ENCODE measurements at places on chromosomes 1 and 21.

- no peak for DNase-seq
These were observed 51.1 kb upstream of the NTPCR start for GRCh38 chr1:232899268-232899667.

DNA sequence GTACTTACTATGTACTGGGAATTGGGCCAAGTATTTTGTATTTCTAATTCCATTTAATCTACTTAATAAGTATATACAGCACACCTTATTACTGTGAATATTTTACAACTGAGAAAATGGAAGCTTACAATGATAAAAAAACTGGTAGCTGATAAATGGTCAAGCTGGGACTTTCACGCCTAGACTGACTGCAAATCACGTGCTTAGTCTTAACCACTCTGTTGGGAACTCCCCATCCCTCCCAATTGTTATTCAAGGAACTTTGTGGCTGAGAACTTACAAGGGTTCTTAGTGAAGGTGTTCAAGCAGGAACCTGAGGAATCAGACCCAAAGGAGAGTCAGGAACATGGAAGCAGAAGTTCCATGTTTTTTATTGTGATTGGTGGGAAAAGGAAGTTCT is 26.9 kb downstream of the CD84 start:
- no peak for DNase-seq

- peak; percentile 46 for DNase-seq
These were observed 1.6 kb downstream of the CASZ1 start for GRCh38 chr1:10794724-10795275.

GRCh38 chr1:75058424-75058823 is 75.8 kb upstream of the LHX8 start:
- no peak for DNase-seq

DNA sequence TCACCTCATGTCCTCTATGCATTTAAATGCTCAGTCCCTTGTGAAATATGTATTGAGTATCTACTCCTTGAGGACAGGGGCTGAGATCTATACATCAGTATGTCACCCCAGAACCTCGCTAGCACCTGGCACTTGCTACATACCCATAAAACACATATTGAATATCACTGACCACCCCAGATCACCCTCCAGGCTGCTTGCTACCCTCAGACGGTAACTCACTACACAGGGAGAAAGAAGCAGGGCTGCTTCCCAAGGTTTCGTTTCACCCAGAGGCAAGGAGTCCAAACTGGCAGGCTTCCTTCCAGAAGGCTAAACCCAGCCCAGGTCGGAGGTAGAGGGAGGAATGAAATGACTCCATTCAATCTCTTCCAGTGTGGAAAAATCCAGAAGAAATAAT is 8.5 kb downstream of the INKA2 start:
- DNase-seq, result no peak

DNA sequence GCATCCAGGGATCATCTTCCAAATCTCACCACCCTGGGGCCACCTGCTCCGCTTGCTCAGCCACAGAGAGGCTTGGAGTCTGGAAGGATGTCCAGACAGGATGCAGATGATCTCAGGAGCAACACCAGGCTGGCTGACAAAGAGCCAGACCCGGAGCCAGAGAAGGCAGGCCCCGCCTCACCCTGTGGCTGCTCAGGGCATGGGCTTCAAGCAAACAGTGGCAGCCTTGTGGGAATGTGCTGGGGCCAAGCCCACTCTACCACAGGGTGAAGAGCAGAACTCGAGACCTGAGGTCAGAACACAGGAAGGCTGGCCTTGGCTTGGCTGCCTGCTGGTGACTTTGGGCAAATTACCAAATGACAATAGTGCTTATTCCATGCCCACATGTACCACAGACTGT is 45.5 kb downstream of the MRPL37 start:
- DNase-seq, result no peak

DNA sequence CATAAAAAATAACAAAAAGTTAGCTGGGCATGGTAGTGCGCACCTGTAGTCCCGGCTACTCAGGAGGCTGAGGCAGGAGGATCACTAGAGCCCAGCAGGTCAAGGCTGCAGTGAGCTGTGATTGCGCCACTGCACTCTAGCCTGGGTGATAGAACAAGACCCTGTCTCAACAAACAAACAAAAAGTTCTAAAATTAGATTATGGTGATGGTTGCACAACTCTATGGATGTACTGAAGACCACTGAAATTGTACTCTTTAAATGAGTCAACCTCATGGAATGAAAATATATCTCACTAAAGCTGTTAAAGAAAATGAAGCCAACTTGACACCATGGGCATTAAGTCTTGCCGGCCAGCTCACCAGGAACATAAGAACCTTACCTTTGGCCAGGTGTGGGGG is 9.1 kb downstream of the MRAP start:
- no peak for DNase-seq

DNA sequence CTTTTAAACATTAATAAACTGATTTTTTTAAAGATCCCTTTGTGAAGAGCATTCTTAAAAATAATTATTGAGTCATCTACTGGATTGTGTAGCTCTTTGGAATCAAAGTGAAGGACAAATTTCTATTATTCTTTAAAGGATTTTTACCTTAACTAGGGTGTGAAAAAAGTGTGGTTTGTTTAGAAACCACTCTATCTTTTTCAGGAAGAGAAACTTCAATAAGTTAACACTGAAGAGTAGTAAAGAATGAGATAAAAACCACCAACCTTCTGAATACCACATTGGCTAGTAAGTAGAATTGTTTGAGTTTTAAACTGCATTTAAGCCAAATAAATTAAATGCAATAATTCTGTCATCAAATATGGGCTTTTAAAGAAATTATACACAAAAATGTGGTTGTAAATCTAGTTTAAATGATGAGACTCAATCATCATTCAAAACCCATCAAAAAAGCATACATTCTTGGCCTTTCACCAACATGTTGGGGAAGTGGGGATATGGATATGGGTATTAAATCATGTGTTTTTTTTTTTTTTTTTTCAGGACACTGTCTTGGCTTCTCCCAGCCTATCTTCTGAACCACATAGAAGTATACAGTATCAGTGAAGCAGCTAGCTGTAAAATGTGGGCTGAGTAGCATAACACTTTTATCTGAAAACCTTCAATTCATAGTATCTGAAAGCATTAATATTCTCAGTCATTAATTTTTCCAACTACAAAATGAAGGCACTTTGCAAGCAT is 4.8 kb downstream of the S1PR1 start:
- no peak for DNase-seq

GRCh38 chr21:34923202-34923601 is 125.9 kb downstream of the RUNX1 start:
- no peak for DNase-seq

DNA sequence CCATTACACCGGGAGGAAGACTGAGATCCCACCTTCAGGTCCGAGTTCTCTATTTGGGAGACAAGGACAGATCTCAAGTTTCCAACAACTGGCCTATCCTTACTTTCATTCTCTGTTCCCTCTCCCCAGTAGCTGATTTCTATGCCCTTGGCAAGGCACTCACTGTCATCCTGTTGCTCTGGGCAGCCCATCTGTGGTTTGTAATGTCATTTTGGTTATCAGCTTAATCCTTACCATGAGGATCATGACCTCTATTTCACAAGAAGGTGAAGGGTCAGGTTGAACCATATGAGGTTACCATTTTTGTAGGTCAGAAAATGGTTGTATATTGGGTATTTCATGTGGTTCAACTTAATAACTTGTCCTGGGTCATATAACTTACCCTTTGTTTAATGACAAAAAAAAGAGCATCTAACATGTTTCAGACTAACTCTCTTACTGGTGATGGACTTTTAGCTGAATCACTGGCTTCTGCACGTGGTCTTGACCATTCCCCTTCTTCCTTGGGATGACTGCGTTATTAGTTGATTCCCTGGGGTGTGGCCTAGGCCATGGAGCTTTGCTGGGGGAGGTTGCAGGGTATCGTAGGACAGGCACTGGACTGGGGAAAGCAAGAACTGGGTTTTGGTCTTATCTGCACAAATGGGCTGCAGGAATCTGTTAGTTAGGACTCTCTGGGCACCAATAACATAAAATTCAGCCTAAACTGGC is 120.2 kb downstream of the ACTL8 start:
- DNase-seq, result no peak

DNA sequence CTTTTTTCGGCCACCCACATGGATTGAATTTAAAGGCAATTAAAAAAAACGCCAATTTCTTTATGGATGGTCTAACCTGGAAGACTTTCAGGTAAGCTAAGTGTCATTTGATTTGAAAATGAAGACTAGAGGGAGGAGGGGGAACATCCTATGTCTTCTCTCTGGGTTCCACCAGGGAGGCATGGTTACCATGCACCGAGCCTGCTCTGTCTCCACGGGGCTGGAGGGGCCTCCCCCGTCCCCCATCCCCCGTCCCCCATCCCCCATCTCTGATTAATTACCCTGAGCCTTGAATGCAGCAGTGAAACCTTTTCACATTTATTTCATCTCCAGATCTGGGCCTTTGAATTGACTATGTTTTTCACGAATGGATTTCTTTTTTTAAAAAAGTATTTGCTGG is 135.1 kb downstream of the TLR5 start:
- no peak for DNase-seq

- no peak for DNase-seq
These were observed 13.8 kb upstream of the ATP1A1 start for GRCh38 chr1:116359060-116359830.

DNA sequence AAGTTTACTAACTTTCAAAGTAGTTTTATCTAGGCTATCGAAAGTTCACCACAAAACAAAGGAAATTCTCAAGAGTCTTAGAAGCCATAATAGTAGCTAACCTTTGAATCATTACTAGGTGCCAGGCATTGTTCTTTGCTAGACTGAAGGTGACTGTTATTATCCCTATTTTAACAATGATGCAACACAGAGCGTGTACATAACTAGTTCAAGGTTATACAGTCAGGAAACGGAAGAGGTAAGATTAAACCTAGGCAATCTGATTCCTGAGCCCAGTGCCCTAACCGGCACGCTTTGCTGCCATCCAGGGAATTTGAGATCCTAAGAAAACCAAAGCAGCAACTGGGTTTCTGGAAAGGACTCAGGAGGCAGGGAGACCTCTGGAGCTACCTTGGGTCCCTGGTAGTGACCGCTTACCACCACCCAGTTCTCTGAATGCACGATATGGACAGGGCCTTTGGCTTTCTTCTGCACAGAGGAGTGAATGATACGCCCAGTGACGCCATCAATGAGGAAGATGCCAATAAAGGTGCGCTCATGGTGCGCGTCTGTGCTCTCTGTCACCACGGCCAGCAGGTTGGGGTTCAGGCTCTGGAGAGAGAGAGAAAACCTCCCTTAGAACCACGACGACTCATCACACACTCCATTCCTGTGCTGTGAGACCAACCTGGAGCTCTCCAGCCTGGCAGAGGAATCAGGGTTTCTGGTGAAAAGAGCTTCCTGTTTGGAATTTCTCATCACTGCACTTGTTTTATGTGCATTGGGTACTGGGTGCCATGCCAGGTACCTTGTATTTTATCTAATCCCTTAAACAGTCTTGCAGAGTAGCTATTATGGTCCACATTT is 13.1 kb upstream of the UBR4 start:
- no peak for DNase-seq

DNA sequence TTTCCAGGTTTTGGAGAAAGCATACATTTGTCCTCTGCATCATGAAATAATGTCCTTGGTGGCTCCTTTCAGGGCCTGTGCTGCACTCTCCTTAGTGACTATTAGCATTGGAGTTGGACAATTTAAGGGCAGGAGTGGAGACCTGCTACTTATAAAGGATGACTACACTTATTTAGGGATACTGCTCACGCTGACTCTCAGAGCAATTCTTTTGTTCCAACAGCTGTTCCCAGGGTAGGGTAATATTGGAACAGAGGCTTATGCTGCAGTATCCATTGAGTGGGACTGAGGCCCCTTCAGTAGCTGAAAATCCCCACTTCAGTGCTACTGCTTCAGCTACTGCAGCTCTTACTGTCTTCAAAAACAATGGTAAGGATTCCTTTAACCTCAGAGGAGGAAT is 84.6 kb downstream of the GPR88 start:
- DNase-seq, result no peak

DNA sequence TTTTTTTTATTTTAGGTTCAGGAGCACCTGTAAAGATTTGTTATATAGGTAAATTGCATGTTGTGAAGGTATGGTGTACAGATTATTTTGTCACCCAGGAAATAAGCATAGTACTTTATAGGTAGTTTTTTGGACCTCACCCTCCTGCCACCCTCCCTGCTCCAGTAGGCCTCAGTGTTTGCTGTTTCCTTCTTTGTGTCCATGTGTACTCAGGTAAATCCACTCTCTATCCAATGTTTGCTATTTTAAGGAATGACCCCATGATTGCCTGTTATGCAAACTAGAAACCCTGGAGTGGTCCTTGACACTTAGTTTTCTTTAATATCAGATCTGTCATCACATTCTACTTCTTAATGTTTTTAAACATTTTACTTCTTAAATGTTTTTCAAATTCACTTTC is 33.9 kb downstream of the LHX9 start:
- DNase-seq, result no peak

DNA sequence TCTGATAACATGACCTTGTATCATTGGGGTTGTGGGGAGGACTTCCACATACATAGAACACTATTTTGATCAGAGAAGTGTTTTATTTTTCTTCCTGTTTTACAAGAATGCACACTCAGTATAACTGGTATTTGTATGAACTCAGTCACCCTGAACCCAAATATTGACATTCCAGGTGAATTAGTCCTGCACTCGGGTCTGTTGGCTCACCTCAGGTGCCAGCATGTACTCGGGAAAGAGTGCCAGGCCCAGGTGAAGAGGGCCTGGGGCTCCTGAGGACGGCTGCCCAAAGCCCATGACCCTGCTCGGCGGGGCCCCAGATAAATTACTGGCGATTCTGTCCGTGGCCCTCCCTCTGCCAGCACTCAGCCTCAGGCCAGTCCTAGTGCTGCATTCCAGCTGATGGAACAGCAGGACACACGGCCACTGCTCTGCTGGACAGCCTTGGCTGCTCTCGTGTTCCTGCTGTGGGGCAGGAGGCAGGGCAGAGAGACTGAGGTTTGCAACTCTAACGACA is 75.4 kb upstream of the TMPRSS2 start:
- DNase-seq, result no peak

- DNase-seq, result no peak
These were observed 846.5 kb upstream of the NCAM2 start for GRCh38 chr21:20151741-20152140.

DNA sequence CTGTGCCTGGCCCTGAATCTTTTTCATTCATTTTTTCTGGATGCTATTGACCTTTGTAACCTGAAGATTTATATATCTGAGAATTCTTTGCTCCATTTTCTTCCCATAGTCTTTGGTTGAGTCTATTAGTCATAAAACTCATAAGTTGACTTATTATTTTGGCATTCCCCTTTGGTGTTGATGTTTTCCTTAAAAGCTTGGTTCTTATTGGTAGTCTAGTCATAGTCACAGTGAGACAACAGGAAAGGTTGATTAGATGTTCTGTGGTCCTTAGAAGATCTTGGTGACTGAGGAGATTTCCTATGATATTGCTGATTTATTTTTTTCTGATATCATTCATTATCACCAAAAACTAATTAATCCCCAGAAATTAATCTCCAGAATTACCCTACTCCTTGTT is 86.2 kb downstream of the PTPRC start:
- DNase-seq, result no peak

- DNase-seq, result no peak
These were observed 140.6 kb upstream of the GRIK3 start for GRCh38 chr1:37174876-37175275.
